Esophagus mucosa (tissue), 1 donor: ENCODE measurements at places on chromosomes 13 and 19. TPM values are rescaled to one million over a fixed set of nuclear protein-coding genes. Genes with fewer than 3 reads are reported as not detected.
A peak's percentile ranks its signal among the peaks of the same experiment; 100 is the strongest.

GRCh38 chr19:18967358-18968146 lies 26.5 kb upstream of the HOMER3 start:
- ATAC-seq = peak; percentile 84

The SLC15A1 gene
- total RNA-seq = 2.9 TPM

- ATAC-seq = no peak
These were observed 8.7 kb downstream of the TIMM44 start for GRCh38 chr19:7934766-7935165.

GRCh38 chr13:97849305-97849704 lies 104.2 kb upstream of the IPO5 start:
- ATAC-seq = no peak

The GTF2F1 gene
- 32.6 TPM for total RNA-seq
